ENCODE measurements at places on chromosomes 7 and 10.

DNA sequence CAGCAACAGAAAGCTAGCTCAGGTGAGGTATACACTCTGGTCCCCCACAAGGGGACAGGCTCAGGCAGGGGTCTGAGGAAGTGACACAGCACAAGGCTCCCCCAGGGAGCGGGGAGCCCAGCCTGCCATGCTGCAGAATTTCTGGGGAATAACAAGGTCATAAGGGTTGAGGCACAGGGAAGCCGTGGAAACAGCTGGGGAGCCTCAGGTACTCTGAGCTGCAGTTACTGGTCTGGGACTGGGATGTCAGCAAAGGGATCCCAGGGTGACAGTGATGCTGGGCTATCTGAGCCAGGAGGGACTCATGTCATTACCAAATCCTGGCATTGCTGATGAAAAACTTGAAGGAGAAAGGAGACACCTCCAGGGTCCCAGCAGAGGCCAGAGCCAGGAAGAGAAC, 64.4 kb upstream of the NANOS1 start:
- DNase-seq = no peak

- DNase-seq = no peak
Observed at GRCh38 chr10:69334302-69335062, 56.2 kb downstream of the HK1 start.

DNA sequence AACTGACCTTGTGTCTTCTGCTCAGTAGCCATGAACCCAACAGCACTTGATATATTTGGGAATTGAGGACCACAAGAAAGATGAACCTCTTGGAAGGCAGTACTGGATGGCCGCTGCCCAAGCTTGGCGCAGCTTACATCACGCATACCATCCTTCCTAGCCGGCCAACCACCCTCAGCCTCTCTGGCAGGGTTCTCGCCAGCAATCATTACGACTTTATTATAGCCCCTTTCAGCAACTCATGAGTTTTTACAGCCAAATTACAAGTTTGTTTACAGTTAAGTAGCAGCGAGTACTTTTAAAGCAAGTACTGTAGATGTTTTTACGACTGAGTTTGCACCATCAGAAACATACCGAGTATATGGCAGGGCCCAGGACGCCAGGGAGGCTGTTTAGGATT, 769.1 kb downstream of the SUGCT start:
- DNase-seq = no peak

DNA sequence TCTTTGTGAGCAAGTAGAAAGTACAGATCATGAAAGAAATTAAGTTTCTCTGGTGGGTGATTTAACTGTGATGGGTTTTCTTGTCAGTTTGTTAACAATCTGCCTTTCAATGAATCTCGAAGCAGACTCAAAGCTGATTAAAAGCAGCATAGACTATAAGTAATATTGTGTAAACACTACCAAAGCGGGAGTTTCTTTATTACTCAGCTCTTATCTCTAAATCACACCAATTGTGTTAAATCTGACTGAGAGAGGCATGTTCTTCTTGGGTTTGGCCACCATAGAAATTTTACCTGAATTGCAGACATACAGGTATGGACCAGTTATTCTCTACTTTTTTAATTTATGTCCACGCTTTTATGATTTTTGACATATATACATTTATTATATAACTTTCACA, 65.2 kb downstream of the DKK1 start:
- no peak for DNase-seq

DNA sequence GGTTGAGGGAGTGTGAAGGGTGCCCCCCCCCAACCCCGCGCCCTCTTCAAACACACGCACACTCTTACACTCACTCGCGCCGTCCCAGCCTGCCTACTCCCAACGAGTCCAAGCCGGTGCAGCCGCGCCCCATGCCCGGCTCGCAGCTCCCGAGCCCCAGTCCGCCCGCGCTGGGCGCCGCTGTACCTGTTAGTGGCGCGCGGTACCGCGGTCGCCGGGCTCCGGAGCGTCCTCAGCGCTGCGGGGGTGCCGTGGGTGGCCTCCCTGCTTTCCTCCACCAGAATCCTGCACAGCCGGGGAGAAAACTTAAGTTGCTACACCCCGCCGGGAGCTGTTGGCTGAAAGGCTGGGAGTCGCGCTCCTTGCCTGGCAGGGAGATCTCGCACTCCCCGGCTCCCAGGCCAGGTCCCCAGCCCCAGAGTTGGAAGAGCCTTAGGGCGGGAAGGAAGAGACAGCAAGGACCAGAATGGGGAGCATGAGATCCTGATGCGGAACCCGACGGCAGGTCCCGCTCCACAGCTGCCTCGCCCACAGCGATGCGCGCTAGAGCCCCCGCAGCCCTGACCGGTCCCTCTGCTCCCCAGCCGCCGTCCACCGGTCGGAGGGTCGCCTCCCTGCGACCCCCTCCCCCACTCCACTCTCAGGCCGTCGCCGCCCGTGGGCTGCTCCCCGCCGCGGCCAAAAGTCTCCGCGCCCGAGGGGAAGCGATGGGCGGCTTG, 863 bp downstream of the ST8SIA6 start:
- DNase-seq = peak; percentile 80

GRCh38 chr10:97000487-97001182, 168.5 kb downstream of the LCOR start:
- no peak for DNase-seq

DNA sequence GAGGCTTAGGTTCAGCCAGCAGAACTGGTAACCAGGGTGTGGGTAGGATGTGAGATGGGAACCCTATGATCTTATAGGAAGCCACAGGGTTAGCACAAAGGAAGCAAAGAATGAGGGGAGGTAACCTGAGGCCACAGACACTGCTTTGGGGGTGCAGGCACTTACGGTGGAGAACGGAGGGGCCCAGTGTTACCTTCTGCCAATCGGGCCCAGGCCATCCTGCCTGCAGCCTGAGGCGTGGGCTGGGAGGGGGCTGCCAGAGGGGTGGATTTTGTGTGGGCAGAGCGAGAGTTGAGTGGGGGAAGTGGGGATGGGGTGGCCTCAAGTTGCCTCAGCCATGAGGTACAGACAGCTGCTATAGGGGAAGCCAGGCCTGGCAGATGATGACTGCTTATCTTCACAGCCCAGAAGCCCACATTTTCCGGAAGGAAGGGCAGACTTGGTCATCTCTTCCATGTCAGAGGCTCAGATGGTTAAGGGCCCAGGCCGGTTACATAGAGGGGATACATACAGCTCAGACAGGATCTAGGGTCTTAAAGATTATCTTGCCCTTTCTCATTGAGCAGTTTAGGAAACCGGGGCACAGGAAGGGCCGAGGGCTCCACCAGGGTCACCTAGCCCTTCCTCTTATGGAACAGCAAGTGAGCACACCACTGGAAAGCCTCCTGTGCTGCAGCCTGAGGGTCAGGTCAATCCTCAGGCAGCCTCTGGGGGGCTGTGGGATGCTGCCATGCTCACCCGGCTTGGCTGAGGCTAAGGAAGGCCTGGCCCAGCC, 24.4 kb upstream of the VSIR start:
- DNase-seq = no peak

- no peak for DNase-seq
Observed at GRCh38 chr10:47055386-47056246, 144.4 kb downstream of the PTPN20 start.

DNA sequence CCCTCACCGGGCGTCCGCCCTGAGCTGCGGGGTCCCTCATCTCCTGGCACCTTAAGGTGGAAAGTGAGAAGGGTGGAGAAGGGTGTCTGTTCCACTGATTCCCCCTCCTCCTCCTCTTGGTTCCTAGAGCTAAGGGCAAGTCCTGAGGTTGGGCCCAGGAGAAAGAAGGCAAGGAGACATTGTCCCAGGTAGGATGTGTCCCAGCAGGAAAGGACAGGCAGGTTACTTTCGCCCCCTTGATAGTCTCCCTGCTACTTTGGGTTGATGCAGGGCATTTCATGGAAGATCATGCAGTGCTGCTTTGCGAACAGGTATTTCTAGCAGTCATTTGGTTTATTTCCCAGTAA, 582 bp downstream of the STEAP2 start:
- no peak for DNase-seq

DNA sequence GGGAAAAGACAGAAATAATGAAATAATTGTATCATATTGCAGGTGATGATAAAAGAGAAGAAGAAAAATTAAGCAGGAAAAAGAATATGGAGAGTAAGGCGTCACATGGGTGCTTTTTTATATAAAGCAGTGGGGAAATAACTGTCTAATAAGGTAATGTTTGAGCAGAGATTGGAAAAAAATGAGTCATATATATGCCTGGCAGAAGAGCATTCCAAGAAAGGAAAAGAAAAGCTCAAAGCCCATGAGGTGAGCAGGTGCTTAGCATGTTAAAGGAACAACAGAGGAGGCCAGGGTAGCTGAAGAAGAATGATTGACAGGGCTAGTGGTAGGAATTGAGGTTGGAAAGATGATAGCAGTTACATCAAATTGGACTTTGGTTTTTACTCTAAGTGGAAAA, 739.5 kb downstream of the SORCS1 start:
- DNase-seq = no peak

GRCh38 chr7:39666562-39666961, 43.2 kb downstream of the RALA start:
- no peak for DNase-seq

GRCh38 chr7:97798046-97799019, 66.4 kb downstream of the TAC1 start:
- DNase-seq = no peak

- no peak for DNase-seq
Observed at GRCh38 chr7:124152859-124153692, 120.2 kb upstream of the TMEM229A start.

DNA sequence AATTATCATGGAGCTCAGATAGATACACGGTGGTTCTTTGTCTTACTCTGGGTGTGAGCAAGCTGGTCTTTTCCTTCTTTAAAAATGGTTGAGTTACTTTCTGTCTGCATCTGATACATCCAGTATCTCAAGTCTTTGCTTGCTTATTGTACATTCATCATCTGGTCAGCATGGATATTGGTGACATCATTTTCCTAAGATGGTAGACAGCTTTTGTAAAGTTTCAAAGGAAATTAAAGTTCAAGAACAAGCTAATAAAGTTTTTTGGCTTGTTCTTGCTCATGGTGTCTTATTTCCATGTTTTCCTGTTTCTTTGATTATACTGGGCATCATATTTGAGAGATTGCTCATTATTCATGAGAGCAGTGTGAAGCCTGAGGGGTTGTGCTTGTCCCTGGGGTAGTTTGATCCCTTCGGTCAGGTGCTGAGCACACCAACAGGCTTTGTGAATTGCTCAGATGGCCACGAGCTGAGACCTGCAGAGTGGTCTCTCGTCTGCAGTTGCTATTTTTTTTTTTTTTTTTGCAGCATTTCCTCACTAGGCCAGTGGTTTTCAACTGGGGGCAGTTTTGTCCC, 38.5 kb downstream of the MGMT start:
- DNase-seq = no peak

DNA sequence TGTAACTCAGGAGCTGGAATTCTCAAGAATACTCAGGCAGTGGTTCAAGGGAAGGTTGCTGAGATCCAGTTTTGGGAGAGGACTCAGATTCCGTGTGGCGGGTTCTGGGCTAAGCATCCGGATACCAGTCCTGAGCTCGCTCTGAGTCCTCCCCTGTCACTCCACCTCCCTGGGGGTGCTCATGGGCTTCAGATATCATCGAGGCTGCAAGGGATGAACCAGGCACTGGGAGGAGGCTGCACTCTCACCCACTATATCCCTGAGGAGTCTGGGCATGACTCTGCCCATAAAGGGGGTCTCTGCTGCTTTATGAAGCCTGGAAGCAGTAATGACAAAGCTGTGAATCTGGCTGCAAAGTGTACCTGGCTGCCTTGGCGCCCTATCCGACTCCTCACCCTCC, 188.5 kb downstream of the TNS3 start:
- no peak for DNase-seq

GRCh38 chr7:2471396-2471795, 4.8 kb downstream of the GRIFIN start:
- no peak for DNase-seq

DNA sequence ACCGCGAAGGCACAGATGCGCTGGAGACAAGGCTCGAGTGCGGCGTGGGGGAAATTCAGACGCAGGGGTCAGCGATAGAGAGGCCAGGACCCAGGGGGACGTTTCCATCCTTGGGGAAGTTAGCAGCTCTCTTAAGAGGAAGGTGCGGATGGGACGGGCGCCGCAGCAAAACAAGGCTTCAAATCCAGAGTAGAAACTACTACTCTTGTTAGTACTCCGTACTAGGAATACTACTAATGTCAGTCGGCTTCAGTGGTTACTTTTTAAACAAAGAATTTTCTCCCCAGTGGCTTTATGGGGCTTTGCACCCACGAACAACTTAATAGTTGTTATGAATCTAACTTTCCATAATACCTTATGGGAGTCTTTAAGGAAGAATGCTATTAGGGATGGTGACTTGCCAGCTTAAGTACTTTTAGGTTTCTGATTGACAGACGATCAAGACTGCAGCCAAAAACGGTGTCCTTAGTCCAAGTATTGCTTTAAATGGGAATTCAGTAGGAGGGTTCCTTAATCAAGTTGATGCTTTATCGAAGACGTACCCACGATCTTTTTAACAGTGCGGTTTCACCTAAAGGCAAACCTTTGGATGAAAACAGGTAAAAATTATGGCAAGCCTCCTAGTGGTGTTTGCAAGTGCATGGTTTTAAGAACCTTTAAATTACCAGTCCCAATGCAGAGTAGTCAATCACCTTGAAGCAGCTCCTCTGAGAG, 812 bp upstream of the IDE start:
- no peak for DNase-seq

GRCh38 chr10:8323428-8324054, 269.1 kb downstream of the GATA3 start:
- DNase-seq = no peak

DNA sequence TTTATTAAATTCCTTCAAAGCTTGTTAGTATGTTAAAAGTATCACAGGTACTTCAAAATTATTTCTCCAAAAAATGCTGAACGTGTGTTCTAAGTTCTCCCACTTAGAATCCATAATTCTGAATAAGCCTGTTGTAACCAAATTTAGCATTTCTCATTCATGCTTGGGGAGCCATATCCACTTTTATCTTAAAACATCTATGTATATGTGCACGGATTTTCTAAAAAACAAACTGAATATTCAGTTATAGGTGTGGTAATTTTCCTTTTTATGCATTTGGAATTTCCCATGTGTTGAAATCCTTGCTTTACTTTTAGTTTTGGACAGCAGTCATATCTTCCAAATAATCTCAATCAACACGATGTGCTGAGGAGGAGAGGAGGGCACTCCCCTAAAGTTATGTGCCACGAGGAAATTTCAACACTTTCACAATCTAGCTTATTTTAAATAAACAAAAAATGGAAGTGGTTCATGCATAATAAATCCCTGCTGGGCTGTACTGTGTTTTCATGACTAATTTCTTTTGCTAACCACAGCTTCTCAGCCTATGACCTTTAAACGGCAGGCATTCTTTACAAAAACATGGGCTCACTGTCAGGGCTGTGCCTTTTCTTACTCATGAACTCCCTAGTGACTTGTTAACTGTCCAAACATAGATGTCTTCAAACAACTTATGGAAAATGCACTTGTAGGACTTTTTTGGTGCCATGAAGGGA, 380.3 kb upstream of the SEMA3C start:
- DNase-seq = no peak

Data from H1 (cell line).